Left kidney (tissue), 8 donors: ENCODE measurements at places on chromosomes 12 and 14. TPM values are rescaled to one million over a fixed set of nuclear protein-coding genes. Genes with fewer than 3 reads are reported as not detected.

Gene TESPA1
- polyA plus RNA-seq = 0.18 TPM

DNA sequence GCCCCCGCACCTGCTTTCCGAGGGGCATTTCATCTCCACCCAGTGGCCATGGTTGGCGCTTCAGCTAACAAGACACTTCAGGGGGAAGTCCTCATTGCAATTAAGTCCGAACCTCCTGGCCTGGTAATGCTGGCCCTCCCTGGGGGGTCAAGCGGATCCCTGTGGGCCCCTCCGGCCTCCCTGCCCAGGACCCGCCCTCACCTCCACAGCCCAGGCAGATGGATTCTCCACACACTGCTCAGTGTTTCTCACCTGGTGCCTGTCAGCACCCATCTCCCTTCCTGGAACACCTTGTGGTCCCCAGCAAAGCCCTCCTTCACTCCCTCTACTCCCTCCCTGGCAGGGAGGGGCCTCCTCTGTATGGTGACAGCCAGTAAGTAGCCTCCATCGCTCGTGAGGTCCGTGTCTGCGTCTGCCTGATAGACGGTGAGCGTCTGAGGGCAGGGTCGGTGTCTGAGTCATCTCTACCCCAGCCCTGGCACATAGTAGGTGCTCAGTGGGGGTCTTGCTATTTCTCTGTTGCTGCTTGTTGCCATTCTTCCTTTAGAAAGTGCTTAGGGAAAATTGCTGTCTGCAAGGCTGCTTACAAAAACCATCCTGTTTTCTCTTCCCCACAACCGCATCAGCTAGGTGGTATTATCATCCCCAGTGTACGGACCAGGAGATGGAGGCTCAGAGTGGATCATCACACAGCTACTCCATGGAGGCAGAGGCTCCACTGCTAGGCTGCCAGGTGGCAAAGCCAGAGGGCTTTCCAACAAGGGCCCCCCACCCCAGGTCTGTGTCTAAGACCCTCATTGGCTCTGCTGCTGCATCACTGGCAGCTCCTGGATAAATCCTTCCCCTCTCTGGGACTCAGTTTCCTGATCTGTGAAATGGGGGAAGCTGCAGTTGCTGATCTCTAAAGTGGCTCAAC is 39.7 kb upstream of the EML1 start:
- no peak for DNase-seq

- no peak for DNase-seq
These were observed 31.6 kb downstream of the NEUROD4 start for GRCh38 chr12:55051197-55051947.

Gene TMEM119
- 15.0 TPM for polyA plus RNA-seq

DNA sequence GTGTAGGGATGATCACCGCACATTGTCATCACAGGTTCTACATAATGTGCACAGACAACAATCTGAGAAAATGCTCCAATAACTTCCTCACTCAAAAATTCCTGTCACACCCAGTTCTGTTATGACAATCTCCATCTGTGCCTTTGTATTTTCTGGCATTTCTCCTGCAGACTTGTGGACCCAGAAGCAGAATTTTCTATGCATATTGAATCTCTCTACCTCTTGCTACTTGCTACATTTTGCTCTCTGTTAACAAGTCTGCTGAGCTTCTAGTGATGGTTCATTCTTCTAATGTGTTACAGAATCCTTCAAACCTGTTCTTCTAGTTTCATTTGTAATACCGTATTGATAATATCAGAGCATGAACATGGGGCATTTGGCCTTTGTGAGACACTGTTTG is 127.8 kb upstream of the PTPRQ start:
- no peak for DNase-seq

- DNase-seq = no peak
These were observed 261.4 kb downstream of the TTC8 start for GRCh38 chr14:89085737-89086382.

- DNase-seq = no peak
These were observed 304.3 kb upstream of the KITLG start for GRCh38 chr12:88884600-88884999.

DNA sequence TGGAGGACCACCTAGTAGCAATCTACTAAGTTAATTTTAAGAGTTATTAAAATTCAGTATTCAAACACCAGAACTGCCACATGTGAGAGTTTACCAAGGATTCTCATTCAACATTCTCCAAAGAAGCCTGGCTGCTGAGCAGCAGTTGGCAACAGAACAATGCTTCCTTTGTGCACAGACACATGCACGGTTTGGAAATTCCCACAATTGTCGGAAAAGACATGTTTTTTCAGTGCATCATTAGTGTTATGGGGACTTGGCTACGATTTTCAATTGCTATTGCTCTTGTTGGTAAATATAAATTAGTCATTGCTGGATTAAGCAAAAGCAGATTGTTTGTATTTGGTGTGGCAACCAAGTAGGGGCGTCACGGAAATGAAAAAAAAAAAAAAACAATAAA is 22.2 kb downstream of the ST8SIA1 start:
- no peak for DNase-seq

DNA sequence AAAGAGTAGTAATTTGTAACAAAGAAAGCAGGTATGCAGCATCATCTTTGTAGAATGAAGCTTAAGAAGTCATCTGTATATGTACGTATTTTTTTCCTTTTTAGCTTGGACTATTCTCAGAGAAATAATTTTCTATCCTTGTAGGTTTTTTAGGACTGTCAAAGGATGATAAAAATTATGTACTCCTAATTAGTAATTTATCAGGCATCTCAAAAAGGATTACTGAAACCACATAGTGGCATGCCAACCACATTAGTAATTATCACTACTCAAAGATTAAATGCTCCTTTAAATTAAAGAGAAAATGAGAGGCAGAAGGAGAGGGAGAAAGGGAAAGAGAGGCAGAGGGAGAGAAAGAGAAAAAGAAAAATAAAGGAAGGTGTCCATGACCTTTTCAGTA is 17.3 kb downstream of the TTC8 start:
- no peak for DNase-seq

Gene TAS2R42
- not detected for polyA plus RNA-seq

GRCh38 chr12:50505675-50506530 is 1.1 kb downstream of the DIP2B start:
- DNase-seq = no peak

Gene KRT73
- polyA plus RNA-seq = not detected
